ENCODE measurements at places on chromosomes 16 and 17. TPM values are rescaled to one million over a fixed set of nuclear protein-coding genes. Genes with fewer than 3 reads are reported as not detected.

- H3K27me3 ChIP-seq: no peaks in the 10 kb centered on the region
- no peak overlapping the region for H3K27ac ChIP-seq
- no peak overlapping the region for H3K4me3 ChIP-seq
- no peak for DNase-seq
- no peaks in the 10 kb centered on the region for H3K4me1 ChIP-seq
- no peaks in the 10 kb centered on the region for H3K36me3 ChIP-seq
Observed at GRCh38 chr16:48524348-48525200, 85.4 kb downstream of the N4BP1 start.

- H3K36me3 ChIP-seq: no peaks in the 10 kb centered on the region
- no peaks in the 10 kb centered on the region for H3K4me1 ChIP-seq
- no peak overlapping the region for H3K27ac ChIP-seq
Observed at GRCh38 chr17:45675892-45676291, 108.2 kb upstream of the CRHR1 start.

DNA sequence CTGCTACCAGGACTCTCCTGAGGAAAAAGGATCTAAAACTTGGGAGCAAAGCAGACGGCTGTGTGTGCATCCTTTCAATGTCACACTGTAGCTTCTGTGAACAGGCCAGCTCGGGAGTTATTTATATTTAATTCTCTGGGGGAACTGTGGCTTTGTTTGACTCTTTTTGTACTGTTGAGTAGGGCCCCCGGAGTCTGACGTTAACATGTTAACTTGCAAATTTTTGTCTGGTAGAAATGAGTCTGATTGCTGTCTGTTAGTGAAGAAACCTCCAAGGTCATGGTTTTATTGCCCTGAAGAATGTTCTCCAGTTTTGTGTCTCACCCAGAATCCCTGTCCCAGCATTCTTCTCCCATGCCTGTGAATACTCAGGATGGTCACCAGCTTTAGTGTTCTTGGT lies 14.2 kb upstream of the KCNG4 start:
- H3K4me1 ChIP-seq: no peaks in the 10 kb centered on the region
- DNase-seq: no peak
- H3K27me3 ChIP-seq: no peaks in the 10 kb centered on the region
- H3K27ac ChIP-seq: no peak overlapping the region
- H3K36me3 ChIP-seq: no peaks in the 10 kb centered on the region
- H3K4me3 ChIP-seq: no peak overlapping the region

DNA sequence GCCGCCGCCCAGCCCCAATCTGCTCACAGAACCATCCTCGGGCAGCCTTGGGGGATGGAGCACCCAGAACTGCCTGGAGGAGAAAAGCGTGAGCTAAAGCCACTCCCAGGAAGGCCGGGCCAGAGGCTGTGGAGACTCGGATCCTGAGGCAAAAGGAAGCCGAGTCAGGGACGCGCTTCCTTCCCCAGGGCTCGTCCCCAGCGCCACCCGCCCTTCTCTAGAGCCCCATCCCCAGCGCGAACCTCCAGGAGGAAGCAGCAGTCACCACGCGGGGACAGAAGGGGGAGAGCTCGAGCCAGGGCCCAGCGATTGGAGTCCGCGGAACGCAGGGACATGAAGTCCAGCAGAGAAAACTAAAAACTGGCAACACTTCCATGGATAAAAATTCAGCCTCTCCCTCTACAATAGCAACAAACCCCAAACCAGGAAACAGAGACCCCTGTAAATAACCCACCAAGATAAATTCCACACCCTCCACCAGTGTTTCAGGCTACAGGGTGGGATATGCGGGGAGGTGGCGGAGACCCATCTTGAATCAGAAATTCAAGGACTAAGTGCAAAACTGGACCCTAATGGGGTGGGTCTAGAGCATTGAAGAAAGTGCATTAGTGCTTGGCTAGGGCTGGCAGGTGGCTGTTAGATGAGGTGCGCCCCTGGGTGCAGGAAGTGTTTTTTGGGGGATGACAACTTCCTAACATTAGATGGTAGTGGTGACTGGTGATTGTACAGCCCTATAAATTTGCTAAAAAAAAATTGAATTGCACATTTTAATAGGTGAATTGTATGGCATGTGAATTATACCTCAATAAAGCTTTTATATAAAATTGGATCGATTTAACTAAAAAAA lies 116.1 kb upstream of the METRNL start:
- no peaks in the 10 kb centered on the region for H3K27me3 ChIP-seq
- H3K4me3 ChIP-seq: no peak overlapping the region
- no peak for DNase-seq
- H3K27ac ChIP-seq: no peak overlapping the region
- H3K36me3 ChIP-seq: no peaks in the 10 kb centered on the region

MPP3 gene
- not detected for total RNA-seq

DNA sequence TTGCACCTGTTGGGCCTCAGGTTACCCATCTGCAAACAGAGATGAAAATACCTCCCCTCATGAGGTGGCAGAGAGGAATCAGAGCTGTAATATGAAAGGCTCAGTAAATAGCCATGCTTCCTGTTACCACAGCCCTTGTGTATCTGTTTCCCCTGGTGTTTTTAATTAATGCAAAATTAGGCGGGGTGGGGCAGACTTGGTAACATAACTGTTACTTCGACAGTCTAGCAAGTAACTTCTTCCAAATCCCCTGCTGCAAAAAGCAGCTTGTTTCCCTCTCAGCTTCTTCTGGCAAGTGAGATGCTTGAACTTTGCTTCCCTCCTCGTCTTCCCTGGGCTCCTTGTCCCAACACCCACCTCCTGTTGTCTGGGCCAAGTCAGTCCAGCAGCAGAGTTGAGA lies 381.5 kb downstream of the CPPED1 start:
- no peaks in the 10 kb centered on the region for H3K27me3 ChIP-seq
- no peaks in the 10 kb centered on the region for H3K4me1 ChIP-seq
- no peaks in the 10 kb centered on the region for H3K36me3 ChIP-seq
- H3K4me3 ChIP-seq: no peak overlapping the region

- DNase-seq: no peak
- H3K4me1 ChIP-seq: no peaks in the 10 kb centered on the region
- peaks cover 61% of the 10 kb centered on the region for H3K36me3 ChIP-seq
- no peak overlapping the region for H3K27ac ChIP-seq
Observed at GRCh38 chr16:48287239-48287638, 39.9 kb upstream of the ABCC11 start.

PPL gene
- not detected for total RNA-seq

DNA sequence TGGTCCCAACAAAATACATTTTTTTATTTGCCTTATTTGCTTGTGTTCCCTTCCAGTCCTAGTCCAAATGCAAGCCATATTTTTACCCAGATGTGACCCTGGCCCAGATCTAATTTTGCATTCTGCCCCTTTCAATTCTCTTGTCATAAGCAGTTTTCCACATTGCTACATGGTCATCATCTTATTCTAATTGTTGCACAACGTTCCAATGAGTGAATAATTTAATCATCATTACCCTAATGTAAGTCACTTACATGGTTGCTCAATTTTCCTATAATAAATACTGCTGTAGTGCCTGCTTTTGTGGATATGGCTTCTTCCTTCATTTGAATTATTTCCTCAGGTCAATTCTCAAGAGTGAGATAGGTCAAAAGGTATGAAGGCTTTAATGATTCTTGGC lies 12.8 kb downstream of the RSAD1 start:
- no peaks in the 10 kb centered on the region for H3K27me3 ChIP-seq
- DNase-seq: no peak
- peaks cover 6% of the 10 kb centered on the region for H3K36me3 ChIP-seq
- H3K4me1 ChIP-seq: no peaks in the 10 kb centered on the region

DNAI2 gene
- 1.5 TPM for total RNA-seq

DNA sequence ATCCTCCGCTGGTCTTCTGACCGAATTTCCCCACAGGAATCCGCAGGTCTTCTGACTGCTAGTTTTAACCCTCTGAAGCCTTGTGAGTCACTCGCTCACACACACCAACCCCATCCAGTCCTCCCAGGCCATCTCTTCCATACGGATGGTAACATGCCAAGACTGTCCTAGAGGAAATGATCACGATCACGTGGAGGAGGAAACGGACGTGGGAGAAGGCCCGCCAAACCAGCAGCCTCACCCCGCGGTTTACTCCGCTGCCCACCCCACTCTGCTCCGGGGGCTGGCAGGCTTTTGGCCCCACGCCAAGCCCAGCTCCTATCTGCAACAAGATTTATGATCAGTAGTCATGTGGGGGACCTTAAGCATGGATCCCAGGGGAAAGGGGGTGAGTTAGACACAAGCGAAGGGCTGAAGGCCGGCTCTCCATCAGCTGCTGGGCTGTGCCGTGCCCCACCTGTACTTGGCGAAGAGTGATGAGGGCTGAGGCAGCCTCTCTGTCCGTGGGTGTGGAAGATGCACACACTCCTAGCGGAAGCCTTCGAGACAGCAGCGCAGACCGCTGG lies 1.5 kb upstream of the FAAP100 start:
- H3K27me3 ChIP-seq: no peaks in the 10 kb centered on the region
- peak overlapping the region; percentile 79 for H3K4me3 ChIP-seq
- H3K27ac ChIP-seq: peak overlapping the region; percentile 84

PRAC1 gene
- total RNA-seq: not detected

SECTM1 gene
- total RNA-seq: 0.52 TPM

DNA sequence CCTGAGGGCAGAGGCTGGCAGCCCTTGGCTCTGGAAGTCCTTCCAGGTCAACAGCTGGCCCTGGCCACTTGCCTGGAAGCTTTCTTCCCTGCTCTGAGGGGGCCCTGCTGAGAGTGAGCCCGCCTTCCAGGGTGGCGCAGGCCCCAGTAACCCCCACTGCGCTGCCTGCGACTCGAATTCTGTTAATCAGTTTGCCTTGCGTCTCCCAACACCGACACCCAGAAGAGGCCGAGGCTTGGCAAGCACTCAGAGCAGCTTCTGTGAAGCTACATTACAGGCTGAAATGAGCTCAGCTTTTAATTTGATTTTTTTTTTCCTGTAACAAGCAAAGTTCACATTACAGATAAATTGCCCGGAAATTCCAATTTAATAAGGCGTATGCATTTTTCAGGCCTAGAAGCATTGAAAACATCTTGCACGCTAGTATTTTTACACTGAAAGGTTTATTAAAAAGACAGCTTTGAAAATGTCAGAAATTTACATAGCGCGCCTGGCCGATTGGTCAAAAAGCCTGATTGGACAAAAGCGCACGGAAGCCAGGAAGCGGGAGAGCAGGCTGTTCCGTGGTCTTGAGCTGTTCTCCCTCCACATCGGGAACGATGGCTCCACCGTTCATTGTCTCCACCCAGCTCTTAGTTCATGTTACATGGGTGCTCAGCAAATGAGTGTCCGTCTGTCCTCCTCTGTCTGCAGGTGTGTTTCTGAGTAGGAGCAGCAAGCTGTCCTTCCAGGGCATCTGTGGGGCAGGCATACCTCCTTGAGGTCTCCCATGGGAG lies 65.5 kb upstream of the HSBP1 start:
- no peaks in the 10 kb centered on the region for H3K36me3 ChIP-seq
- no peaks in the 10 kb centered on the region for H3K4me1 ChIP-seq
- H3K27ac ChIP-seq: no peak overlapping the region
- no peak for DNase-seq
- no peak overlapping the region for H3K4me3 ChIP-seq

ANKFY1 gene
- 61.0 TPM for total RNA-seq

GRCh38 chr17:75856062-75856756 lies 1.1 kb upstream of the WBP2 start:
- peak overlapping the region; percentile 79 for H3K4me3 ChIP-seq
- no peaks in the 10 kb centered on the region for H3K27me3 ChIP-seq
- DNase-seq: peak; percentile 45
- peaks cover 5% of the 10 kb centered on the region for H3K36me3 ChIP-seq

DNA sequence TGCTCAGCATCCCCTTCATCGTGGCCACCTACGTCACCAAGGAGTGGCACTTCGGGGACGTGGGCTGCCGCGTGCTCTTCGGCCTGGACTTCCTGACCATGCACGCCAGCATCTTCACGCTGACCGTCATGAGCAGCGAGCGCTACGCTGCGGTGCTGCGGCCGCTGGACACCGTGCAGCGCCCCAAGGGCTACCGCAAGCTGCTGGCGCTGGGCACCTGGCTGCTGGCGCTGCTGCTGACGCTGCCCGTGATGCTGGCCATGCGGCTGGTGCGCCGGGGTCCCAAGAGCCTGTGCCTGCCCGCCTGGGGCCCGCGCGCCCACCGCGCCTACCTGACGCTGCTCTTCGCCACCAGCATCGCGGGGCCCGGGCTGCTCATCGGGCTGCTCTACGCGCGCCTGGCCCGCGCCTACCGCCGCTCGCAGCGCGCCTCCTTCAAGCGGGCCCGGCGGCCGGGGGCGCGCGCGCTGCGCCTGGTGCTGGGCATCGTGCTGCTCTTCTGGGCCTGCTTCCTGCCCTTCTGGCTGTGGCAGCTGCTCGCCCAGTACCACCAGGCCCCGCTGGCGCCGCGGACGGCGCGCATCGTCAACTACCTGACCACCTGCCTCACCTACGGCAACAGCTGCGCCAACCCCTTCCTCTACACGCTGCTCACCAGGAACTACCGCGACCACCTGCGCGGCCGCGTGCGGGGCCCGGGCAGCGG lies 3.2 kb downstream of the UTS2R start:
- H3K27me3 ChIP-seq: no peaks in the 10 kb centered on the region
- no peak overlapping the region for H3K27ac ChIP-seq
- no peak for DNase-seq
- no peak overlapping the region for H3K4me3 ChIP-seq
- H3K36me3 ChIP-seq: no peaks in the 10 kb centered on the region

DNA sequence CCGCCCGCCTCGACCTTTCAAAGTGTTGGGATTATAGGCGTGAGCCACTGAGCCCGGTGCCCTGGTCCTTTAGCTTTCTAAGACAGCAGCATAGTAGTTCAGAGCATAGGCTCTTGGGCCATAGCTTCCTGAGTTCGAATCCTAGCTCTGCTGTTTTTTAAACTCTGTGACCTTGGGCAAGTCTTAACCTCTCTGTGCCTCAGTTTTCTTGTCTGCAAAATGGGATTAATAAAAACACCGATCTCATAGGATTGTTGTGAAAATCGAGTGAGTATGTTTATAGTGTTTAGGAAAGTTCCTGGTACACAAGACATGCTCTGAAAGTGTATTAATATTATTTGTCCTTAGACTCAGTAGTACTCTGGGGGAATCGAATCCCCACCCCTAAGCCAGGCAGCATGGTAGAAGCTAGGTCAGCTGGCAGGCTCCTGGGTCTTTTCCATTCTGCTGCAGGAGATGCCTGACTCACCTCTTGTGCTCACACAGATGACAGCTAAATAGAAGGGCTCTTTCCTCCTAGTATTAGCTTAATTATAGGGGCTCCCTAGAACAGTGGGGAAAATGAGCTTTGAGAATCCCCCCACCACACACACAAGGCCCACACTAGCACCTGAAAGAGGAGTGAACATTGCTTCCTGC lies 44.1 kb downstream of the PRKCB start:
- DNase-seq: no peak
- H3K27me3 ChIP-seq: no peaks in the 10 kb centered on the region
- H3K27ac ChIP-seq: no peak overlapping the region
- no peaks in the 10 kb centered on the region for H3K36me3 ChIP-seq
- H3K4me1 ChIP-seq: peaks cover 4% of the 10 kb centered on the region
- no peak overlapping the region for H3K4me3 ChIP-seq

GRCh38 chr16:22355487-22355908 lies 18.9 kb downstream of the CDR2 start:
- H3K27me3 ChIP-seq: no peaks in the 10 kb centered on the region
- H3K4me1 ChIP-seq: peaks cover 79% of the 10 kb centered on the region
- DNase-seq: no peak
- H3K27ac ChIP-seq: peak overlapping the region; percentile 70

Data from CD4-positive, CD25-positive, alpha-beta regulatory T cell (primary cell).